ENCODE measurements at places on chromosomes 16 and 17.

GRCh38 chr17:75096082-75096625 lies 8.4 kb downstream of the SLC16A5 start:
- H3K4me3 ChIP-seq: no peak overlapping the region
- no peaks in the 10 kb centered on the region for H3K36me3 ChIP-seq
- DNase-seq: no peak
- no peaks in the 10 kb centered on the region for H3K27me3 ChIP-seq

- H3K36me3 ChIP-seq: no peaks in the 10 kb centered on the region
- DNase-seq: no peak
- no peak overlapping the region for H3K27ac ChIP-seq
- H3K4me3 ChIP-seq: no peak overlapping the region
Measured at GRCh38 chr16:84834403-84834772, 14.6 kb downstream of the CRISPLD2 start.

GRCh38 chr16:59432896-59433295 lies 698.8 kb upstream of the GOT2 start:
- no peak overlapping the region for H3K27ac ChIP-seq
- H3K27me3 ChIP-seq: no peaks in the 10 kb centered on the region
- no peak overlapping the region for H3K4me3 ChIP-seq
- no peaks in the 10 kb centered on the region for H3K36me3 ChIP-seq
- H3K4me1 ChIP-seq: no peaks in the 10 kb centered on the region

DNA sequence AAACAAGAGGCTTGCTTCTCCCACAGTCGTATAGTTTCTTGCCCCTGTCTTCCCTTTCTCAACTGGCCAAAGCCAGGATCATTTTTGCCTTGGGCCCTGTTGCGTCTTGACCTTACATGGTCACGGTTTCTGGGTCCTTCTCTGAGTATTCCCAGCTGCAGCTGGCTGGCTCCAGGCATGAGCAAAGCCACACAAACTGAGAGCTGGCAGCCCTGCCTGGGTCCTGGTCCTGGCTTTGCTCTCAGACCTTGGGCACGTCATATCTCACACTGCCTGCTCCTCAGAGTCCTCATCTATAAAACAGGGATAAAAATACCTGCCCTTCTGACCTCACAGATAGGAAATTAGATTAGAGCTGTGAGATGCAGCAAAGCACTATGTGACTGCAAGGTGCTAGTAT lies 277.6 kb downstream of the CBLN1 start:
- no peaks in the 10 kb centered on the region for H3K4me1 ChIP-seq
- H3K27me3 ChIP-seq: no peaks in the 10 kb centered on the region
- no peak overlapping the region for H3K4me3 ChIP-seq
- no peak overlapping the region for H3K27ac ChIP-seq

- H3K4me1 ChIP-seq: no peaks in the 10 kb centered on the region
- DNase-seq: no peak
- H3K4me3 ChIP-seq: no peak overlapping the region
- H3K36me3 ChIP-seq: no peaks in the 10 kb centered on the region
Measured at GRCh38 chr17:66858226-66859083, 23.5 kb downstream of the CACNG5 start.

DNA sequence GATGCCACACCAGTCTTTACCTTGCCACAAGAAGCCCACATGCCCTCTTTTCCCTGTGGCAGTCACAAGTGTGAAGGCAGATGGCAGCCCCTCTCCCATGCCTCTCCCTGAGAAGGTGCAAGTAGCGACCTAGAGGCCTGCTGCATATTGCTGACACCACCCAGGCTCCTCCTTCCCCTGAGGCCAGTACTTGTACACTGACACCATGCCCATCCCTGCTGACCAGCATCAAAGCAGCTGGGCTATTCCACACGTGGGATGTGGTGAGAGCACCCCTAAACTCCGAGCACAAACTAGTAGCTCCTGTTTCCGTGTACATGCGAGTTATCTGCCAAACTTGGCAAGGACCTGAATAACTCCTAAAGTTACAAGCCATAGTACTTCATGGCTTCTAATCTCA lies 149.4 kb downstream of the AATF start:
- H3K4me3 ChIP-seq: no peak overlapping the region
- no peak for DNase-seq
- H3K4me1 ChIP-seq: no peaks in the 10 kb centered on the region
- H3K27me3 ChIP-seq: no peaks in the 10 kb centered on the region
- peaks cover 5% of the 10 kb centered on the region for H3K36me3 ChIP-seq
- no peak overlapping the region for H3K27ac ChIP-seq

- H3K4me3 ChIP-seq: no peak overlapping the region
- no peak overlapping the region for H3K27ac ChIP-seq
- no peak for DNase-seq
- H3K36me3 ChIP-seq: no peaks in the 10 kb centered on the region
Measured at GRCh38 chr17:66604376-66604775, 230.5 kb upstream of the CACNG5 start.

DNA sequence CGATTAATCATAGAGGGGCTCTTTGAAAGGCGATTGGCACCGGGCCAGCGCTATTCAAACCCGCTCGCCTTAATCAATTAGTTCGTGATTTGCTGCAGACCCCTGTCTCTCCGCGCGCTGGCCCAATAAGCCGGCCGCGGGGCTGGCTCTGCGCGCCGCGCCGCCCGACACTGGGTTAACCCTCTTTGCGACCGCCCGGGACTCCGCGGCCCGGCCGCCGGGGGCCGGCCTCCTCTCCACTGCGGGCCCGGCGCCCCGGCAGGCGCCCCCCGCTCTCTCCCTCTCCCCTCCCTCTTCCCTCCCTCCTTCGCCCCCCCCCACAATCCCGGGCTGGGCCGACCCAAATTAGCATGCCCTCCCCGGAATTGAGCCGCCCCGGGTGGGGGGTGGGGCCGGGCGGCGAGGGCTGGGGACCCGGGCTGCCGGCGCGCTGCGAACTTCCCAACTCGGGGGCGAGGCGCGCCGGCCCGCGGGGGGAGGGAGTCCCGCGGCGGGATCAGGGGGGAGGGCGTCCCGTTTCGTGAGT lies 428 bp upstream of the SALL1 start:
- H3K4me1 ChIP-seq: no peaks in the 10 kb centered on the region
- H3K36me3 ChIP-seq: no peaks in the 10 kb centered on the region
- peaks cover 5% of the 10 kb centered on the region for H3K27me3 ChIP-seq
- DNase-seq: no peak
- H3K27ac ChIP-seq: no peak overlapping the region

- H3K4me3 ChIP-seq: peak within 1 kb of the TSS; percentile 55
- no peak for DNase-seq
- no peak within 1 kb of the TSS for H3K27ac ChIP-seq
- H3K4me1 ChIP-seq: peaks cover 22% of the 10 kb centered on the region
- H3K36me3 ChIP-seq: no peaks in the 10 kb centered on the region
Measured at GRCh38 chr17:28370035-28370743, at the start of gene VTN. TSS of gene VTN (minus strand) at chr17:28370307. CDS start at chr17:28370203, 104 bp downstream.

- DNase-seq: peak; percentile 49
- H3K4me1 ChIP-seq: peaks cover 53% of the 10 kb centered on the region
- no peaks in the 10 kb centered on the region for H3K36me3 ChIP-seq
- H3K27me3 ChIP-seq: no peaks in the 10 kb centered on the region
- peak within 1 kb of the TSS; percentile 66 for H3K4me3 ChIP-seq
- peak within 1 kb of the TSS; percentile 76 for H3K27ac ChIP-seq
Measured at GRCh38 chr16:66549284-66550131, at the start of gene TK2. TSS of gene TK2 (minus strand) at chr16:66550122. CDS start at chr16:66550061, 61 bp downstream.

GRCh38 chr16:52372313-52372712 lies 174.6 kb downstream of the TOX3 start:
- no peaks in the 10 kb centered on the region for H3K4me1 ChIP-seq
- no peak for DNase-seq
- no peak overlapping the region for H3K27ac ChIP-seq
- no peaks in the 10 kb centered on the region for H3K27me3 ChIP-seq
- H3K4me3 ChIP-seq: no peak overlapping the region

DNA sequence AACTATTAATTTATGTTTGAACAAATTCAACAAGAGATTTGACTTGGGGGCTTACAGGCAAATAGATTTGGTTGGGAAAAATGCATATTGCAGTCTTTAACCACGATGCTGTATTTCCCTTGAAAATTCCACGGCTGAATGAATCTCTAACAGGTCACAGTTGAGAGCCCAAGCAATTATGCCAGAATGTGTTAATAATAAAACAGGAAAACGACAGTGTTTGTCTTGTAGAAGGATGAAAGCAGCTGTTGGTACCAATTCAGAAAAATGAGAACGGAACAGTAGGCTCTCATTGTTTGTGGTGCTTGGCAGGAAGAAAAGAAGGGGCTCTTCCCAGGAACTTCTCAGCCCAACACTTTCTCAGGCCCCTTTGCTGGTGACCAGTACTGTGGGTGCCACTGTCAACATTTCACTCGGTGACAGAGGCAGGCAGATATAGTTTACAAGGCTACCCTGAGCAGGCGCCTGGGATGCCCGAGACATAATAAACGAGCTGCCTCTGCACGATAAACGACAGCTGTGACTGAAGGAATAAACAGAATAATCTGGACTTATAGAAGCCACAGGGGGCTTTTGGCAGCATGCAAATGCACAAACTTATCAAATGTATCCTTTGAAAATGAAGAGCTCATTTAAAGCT lies 387.1 kb downstream of the HS3ST4 start:
- no peak overlapping the region for H3K4me3 ChIP-seq
- H3K36me3 ChIP-seq: no peaks in the 10 kb centered on the region
- no peak for DNase-seq
- H3K27me3 ChIP-seq: no peaks in the 10 kb centered on the region

GRCh38 chr17:12826431-12826830 lies 37.1 kb downstream of the ARHGAP44 start:
- H3K4me1 ChIP-seq: no peaks in the 10 kb centered on the region
- no peaks in the 10 kb centered on the region for H3K27me3 ChIP-seq
- no peak overlapping the region for H3K27ac ChIP-seq
- no peak overlapping the region for H3K4me3 ChIP-seq
- DNase-seq: no peak

DNA sequence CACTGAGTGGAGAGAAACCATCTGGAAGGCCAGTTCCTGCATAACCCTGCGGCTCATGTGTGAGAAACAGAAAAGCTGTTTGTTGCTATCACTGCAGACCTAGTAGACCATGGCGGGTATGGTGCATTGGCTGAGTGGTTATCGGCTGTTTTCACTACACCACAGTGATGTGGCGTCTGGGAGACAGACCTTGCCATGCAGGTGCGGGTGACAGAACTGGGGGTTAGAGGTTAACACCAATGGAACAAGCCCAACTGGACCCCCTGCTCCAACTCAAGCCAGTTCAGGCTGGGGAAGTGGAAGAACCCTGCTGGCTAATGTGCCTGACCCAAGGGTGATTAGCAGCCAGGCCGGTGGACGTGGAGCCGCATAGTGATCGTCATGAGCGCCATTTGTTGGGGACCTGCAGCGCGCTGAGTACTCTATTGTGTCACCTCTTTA lies 91.9 kb downstream of the IRF8 start:
- no peaks in the 10 kb centered on the region for H3K36me3 ChIP-seq
- H3K27me3 ChIP-seq: peaks cover 4% of the 10 kb centered on the region
- H3K27ac ChIP-seq: no peak overlapping the region
- H3K4me3 ChIP-seq: no peak overlapping the region

- no peaks in the 10 kb centered on the region for H3K27me3 ChIP-seq
- H3K27ac ChIP-seq: no peak within 1 kb of the TSS
- H3K4me3 ChIP-seq: no peak within 1 kb of the TSS
- H3K36me3 ChIP-seq: no peaks in the 10 kb centered on the region
- no peak for DNase-seq
- peaks cover 10% of the 10 kb centered on the region for H3K4me1 ChIP-seq
Measured at GRCh38 chr17:28473542-28473941, at the start of gene SLC13A2. TSS of gene SLC13A2 (plus strand) at chr17:28473644. CDS start at chr17:28473713, 69 bp downstream.

DNA sequence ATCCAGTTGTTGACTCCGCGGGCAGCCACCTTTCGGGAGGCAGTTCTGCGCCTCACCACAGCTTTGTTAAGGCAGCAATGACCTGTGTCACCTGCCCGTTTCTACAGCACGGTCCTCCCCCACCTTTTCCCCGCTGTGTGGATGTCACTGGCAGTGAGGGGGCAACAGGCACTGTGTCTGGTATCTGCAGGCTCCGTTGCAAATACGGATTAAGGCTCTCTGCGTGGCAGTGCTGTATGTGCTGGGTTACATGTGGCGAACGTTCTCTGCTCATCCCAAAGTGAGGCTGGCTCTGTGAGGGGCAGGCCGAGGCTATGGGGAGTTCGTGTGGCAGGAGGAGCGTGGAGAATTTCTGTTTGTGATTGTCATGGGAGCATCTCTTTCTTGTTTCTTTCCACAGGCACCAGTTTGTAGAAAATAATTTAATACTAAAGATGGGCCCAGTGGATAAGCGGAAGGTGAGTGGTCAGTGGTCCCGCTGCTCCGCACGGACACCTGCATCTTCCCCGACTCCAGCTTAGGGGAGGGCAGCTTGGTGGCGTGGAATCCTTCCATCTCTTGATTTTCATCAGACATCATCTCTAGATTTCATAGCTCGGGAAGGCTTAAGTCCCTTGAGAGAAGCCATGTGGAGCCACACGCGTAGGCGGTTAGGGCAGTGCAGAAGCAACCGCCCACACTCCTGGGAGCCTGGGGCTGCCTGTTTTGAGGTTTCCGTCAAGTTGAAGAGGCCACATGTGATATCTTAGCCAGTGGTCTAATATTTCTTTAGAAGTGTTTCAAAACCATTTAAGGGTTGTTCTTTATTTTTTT lies 57.8 kb downstream of the PDPK1 start:
- no peak for DNase-seq
- no peaks in the 10 kb centered on the region for H3K36me3 ChIP-seq
- no peak overlapping the region for H3K27ac ChIP-seq
- no peaks in the 10 kb centered on the region for H3K27me3 ChIP-seq

DNA sequence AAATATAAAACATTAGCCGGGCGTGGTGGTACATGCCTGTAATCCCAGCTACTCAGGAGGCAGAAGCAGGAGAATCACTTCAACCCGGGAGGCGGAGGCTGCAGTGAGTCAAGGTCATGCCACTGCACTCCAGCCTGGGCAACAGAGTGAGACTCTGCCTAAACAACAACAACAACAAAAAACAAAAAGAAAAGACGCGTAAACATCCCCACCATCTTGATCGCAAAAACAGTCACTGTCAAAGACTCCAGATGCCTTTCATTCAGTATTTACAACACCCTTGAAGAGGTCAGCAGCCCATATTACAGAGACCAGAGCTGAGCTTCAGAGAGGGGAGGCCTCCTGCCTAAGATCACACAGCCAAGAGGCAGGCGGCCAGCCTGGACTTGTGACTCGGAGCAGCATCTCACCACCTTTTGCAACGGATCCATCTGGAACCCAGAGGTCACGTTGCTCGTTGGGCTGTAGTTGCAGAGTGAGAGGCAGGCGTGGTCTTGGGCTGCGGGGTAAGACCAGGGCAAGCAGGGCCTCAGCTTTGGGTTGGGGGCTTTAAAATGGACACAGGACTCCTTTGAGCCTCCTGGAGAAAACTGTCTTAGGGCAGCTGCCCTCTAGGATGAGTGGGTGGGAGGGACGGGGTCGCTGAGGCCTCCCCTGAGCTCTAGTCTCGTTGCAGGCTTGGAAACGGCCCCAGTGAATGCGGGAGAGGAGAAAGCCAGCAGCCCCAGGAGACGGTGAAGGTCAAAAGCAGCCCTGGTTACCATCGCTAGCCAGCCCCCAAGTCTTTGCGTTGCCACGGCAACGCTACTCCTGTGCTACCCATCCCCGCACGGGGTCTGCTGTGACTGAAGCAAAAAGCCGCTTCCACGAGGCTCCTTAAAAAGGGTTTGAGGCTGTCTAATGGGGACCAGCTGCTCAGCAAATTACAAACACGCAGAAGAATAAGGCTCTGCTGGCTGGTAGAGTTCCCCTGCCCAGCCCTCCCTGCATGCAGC lies 26.1 kb downstream of the LGALS3BP start:
- DNase-seq: no peak
- no peaks in the 10 kb centered on the region for H3K4me1 ChIP-seq
- H3K27ac ChIP-seq: no peak overlapping the region
- no peaks in the 10 kb centered on the region for H3K36me3 ChIP-seq
- no peaks in the 10 kb centered on the region for H3K27me3 ChIP-seq

All from CD8-positive, alpha-beta memory T cell (primary cell).